ENCODE measurements at places on chromosomes 4 and X.
A peak's percentile ranks its signal among the peaks of the same experiment; 100 is the strongest.

DNA sequence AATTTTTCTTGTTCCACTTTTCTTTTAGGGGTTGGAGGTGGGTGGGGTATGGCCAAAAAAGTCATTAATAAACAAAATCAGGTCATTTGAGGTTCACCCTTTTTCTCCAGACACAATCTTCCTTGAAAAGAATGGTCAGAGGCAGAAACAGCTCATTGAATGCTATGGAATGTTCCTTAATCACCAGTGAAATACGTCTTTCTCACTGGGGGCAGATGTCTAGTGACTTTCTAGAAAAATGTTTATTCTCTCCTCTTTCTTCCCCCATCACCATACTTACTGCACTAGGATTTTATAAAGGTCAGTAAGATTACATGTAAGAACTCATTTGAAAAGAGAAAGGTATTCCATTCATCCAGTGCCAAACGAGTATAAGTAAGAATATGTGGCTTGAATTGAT lies 44.5 kb downstream of the MGST2 start:
- no peak for DNase-seq

DNA sequence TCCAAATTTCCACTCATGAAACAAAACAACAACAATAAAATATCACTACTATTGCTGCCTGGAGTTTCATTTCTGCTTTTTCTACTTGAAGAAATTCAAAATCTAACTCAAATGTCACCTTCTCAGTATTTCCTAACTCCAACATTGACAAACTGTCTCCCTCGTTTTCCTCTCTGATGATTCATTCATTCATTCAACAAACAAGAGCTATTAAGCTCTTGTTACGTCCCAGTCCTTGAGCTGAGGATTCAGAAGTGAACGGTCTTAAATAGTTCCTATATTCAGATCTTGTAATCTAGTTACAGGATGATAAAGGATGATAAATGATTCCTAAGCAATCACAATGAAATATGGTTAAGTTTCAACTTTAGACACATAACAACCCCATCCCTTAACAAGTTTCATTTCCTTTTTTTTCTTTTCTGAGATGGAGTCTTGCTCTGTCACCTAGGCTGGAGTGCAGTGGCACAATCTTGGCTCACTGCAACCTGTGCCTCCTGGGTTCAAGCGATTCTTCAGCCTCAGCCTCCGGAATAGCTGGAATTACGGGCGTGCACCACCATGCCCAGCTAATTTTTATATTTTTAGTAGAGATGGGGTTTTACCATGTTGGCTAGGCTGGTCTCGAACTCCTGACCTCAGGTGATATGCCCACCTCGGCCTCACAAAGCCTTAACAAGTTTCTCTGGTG lies 1.7 kb downstream of the SLC9B2 start:
- DNase-seq, result no peak

DNA sequence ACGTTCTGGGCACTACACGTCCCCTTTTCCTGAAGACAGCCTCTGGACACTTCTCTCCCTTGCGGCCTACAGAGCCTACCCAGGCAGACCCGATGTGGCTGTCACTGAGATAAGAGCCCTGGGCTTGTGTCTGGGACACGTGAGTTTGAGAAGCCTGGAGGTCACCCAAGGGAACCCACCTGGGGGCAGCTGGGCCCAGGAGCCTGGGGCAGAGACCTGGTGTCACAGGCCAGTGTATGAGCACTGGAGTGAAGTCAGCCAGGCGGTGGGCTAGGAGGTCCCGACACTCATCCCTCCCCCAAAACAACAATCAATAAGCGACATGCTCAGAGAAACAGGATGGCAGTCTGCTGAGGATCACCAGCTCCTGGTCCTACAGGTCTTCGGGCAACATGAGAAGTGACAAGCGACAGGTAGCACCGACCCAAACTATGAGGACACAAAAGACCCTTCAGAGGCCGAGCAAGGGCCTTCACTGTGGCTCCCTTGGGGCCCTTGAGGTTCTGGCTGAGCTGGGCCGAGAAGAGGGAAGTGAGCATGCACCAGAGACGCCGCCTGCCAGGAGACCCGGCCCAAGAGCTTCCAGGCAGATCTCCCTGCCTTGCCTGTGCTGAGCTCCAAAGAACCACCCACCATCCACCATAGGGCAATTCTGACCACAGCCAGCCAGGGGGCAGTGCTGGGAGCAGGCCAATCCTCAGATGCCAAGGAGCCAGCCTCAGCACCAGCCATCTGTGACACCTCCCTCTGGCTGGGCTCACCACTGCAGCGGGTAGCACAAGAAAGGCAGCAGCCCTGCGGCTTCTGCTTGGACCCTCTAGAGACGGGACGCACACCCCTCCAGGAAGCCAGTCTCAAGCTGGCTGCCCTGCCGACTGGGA lies 11.0 kb upstream of the DUSP9 start:
- peak; percentile 66 for DNase-seq

GRCh38 chr4:76757418-76757939 lies 140.5 kb downstream of the SOWAHB start:
- no peak for DNase-seq

- DNase-seq, result no peak
Observed at GRCh38 chr4:97548186-97548585, 595.1 kb downstream of the STPG2 start.

GRCh38 chr4:150056569-150056968 lies 21.7 kb upstream of the DCLK2 start:
- no peak for DNase-seq

- DNase-seq, result no peak
Observed at GRCh38 chr4:56147371-56147770, 198.6 kb downstream of the CEP135 start.

GRCh38 chrX:24242649-24243175 lies 71.2 kb downstream of the SUPT20HL2 start:
- DNase-seq, result no peak
